CD4-positive, CD25-positive, alpha-beta regulatory T cell (primary cell): ENCODE measurements at places on chromosomes 7 and 10. TPM values are rescaled to one million over a fixed set of nuclear protein-coding genes. Genes with fewer than 3 reads are reported as not detected.

- no peaks in the 10 kb centered on the region for H3K4me1 ChIP-seq
- no peaks in the 10 kb centered on the region for H3K27me3 ChIP-seq
- H3K4me3 ChIP-seq = no peak overlapping the region
- no peak overlapping the region for H3K27ac ChIP-seq
Measured at GRCh38 chr10:130513686-130514476, 377.7 kb downstream of the GLRX3 start.

The SOSTDC1 gene
- total RNA-seq = not detected

The UTF1 gene
- total RNA-seq = not detected

- H3K27me3 ChIP-seq = no peaks in the 10 kb centered on the region
- no peaks in the 10 kb centered on the region for H3K36me3 ChIP-seq
- no peak for DNase-seq
- H3K4me1 ChIP-seq = no peaks in the 10 kb centered on the region
- H3K27ac ChIP-seq = no peak overlapping the region
Measured at GRCh38 chr7:6205971-6206660, 66.3 kb downstream of the CYTH3 start.

GRCh38 chr7:157310676-157311185 lies 26.1 kb upstream of the DNAJB6 start:
- DNase-seq = no peak
- H3K36me3 ChIP-seq = no peaks in the 10 kb centered on the region
- H3K27ac ChIP-seq = no peak overlapping the region
- no peak overlapping the region for H3K4me3 ChIP-seq

- H3K27ac ChIP-seq = no peak overlapping the region
- DNase-seq = no peak
- H3K4me3 ChIP-seq = no peak overlapping the region
- no peaks in the 10 kb centered on the region for H3K36me3 ChIP-seq
Measured at GRCh38 chr7:14834456-14834855, 68.1 kb downstream of the DGKB start.

The ARMC3 gene
- 1.4 TPM for total RNA-seq

DNA sequence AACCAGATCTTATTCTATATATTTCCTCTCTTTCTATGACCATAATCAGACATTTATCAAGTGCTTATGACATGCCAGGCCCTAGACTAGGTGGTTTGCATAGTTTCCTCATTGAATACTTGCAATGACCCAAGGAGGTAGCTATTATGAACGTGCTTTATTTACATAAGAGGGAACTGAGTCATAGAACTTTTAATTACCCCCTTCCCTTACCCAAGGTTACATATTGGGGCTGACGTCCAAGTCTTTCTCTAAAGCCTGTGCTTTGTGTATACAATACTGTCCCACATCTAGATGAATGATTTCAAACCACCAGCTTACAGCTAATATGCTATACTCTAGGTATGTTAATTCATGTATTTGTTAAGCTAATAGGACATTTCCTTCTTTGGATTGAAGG lies 91.9 kb upstream of the NPY start:
- no peak overlapping the region for H3K27ac ChIP-seq
- H3K4me1 ChIP-seq = no peaks in the 10 kb centered on the region
- DNase-seq = no peak
- no peaks in the 10 kb centered on the region for H3K36me3 ChIP-seq
- H3K4me3 ChIP-seq = no peak overlapping the region
- peaks cover 3% of the 10 kb centered on the region for H3K27me3 ChIP-seq

The HOGA1 gene
- not detected for total RNA-seq

GRCh38 chr10:43640603-43641002 lies 8.1 kb downstream of the ZNF32 start:
- no peak overlapping the region for H3K4me3 ChIP-seq
- H3K27ac ChIP-seq = no peak overlapping the region
- DNase-seq = no peak
- H3K4me1 ChIP-seq = no peaks in the 10 kb centered on the region
- H3K27me3 ChIP-seq = no peaks in the 10 kb centered on the region

GRCh38 chr10:44828508-44829142 lies 82.5 kb upstream of the TMEM72 start:
- no peaks in the 10 kb centered on the region for H3K4me1 ChIP-seq
- no peak overlapping the region for H3K27ac ChIP-seq
- H3K27me3 ChIP-seq = no peaks in the 10 kb centered on the region
- no peak overlapping the region for H3K4me3 ChIP-seq
- no peak for DNase-seq

DNA sequence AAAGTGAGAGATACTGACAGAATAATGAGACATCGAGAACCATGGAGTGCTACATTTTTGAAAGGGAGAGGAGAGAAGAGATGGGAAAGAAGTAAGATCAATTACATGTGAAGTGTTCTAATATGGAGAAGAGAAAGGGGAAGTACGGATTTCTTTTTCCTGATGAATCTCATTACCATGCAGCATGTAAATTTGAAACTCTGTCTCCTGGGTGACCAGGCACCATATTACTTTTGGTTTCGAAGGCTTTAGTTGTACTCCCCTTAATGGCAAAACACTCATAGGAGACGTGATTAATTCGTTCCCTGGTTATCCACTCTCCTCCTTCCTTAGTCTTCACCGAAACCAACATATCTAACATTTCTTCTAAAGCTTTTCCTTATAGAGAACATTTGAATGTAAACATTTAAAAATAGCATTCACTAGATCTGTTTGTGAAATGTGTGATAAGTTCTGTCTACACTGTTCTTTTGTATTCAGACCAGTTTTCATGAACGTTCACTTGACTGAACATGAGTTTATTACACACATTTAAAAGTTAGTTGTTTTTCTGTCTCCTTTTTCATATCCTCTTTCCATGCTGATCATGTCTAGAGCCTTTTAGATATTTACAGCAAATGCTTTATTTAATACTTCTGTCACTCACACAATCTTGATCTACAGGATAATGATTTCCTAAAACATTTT lies 80.2 kb upstream of the MSRB2 start:
- no peaks in the 10 kb centered on the region for H3K36me3 ChIP-seq
- no peak overlapping the region for H3K4me3 ChIP-seq
- peaks cover 2% of the 10 kb centered on the region for H3K27me3 ChIP-seq
- no peak overlapping the region for H3K27ac ChIP-seq

- no peak overlapping the region for H3K4me3 ChIP-seq
- H3K27ac ChIP-seq = no peak overlapping the region
Measured at GRCh38 chr7:77950548-77950947, 152.0 kb downstream of the PHTF2 start.

DNA sequence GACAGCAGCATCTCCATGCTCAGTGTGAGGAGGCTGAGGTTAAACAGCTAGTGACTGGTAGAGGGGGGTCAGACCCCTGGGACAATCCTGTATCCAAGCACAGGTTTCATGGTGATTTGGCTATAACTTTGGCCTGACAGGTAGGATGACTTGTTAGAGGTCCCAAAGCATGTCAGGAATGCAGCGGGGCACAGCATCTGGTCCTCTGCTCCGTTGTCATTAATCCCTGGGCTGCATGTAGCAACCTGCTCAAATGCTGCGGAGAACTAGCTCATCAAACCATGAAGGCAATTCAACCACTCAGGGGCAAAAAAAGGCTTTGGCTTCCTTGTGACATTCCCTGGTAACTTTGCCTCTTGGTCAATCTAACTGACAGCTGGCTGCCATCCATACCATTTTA lies 26.8 kb downstream of the WNT2 start:
- H3K4me3 ChIP-seq = no peak overlapping the region
- no peaks in the 10 kb centered on the region for H3K4me1 ChIP-seq
- no peaks in the 10 kb centered on the region for H3K27me3 ChIP-seq
- H3K27ac ChIP-seq = no peak overlapping the region
- no peaks in the 10 kb centered on the region for H3K36me3 ChIP-seq
- no peak for DNase-seq

- no peaks in the 10 kb centered on the region for H3K36me3 ChIP-seq
- DNase-seq = no peak
- H3K27ac ChIP-seq = no peak overlapping the region
- no peak overlapping the region for H3K4me3 ChIP-seq
Measured at GRCh38 chr7:107882766-107883165, 8.2 kb upstream of the DLD start.

- H3K4me3 ChIP-seq = no peak overlapping the region
- no peaks in the 10 kb centered on the region for H3K4me1 ChIP-seq
- H3K36me3 ChIP-seq = no peaks in the 10 kb centered on the region
- H3K27ac ChIP-seq = no peak overlapping the region
- DNase-seq = no peak
Measured at GRCh38 chr7:85829817-85830432, 643.1 kb upstream of the SEMA3D start.

GRCh38 chr10:8225187-8225586 lies 170.7 kb downstream of the GATA3 start:
- H3K27ac ChIP-seq = no peak overlapping the region
- H3K4me1 ChIP-seq = peaks cover 7% of the 10 kb centered on the region
- DNase-seq = no peak
- H3K4me3 ChIP-seq = no peak overlapping the region

- H3K27me3 ChIP-seq = no peaks in the 10 kb centered on the region
- H3K27ac ChIP-seq = no peak overlapping the region
- H3K4me3 ChIP-seq = no peak overlapping the region
Measured at GRCh38 chr10:3445648-3446047, 273.1 kb upstream of the PITRM1 start.

- no peak overlapping the region for H3K27ac ChIP-seq
- DNase-seq = no peak
- H3K4me3 ChIP-seq = no peak overlapping the region
- H3K27me3 ChIP-seq = no peaks in the 10 kb centered on the region
- no peaks in the 10 kb centered on the region for H3K36me3 ChIP-seq
Measured at GRCh38 chr10:95300022-95300539, 9.3 kb upstream of the PDLIM1 start.

The ITGA8 gene
- total RNA-seq = not detected

GRCh38 chr10:122033224-122033926 lies 44.4 kb downstream of the TACC2 start:
- no peak overlapping the region for H3K27ac ChIP-seq
- H3K27me3 ChIP-seq = no peaks in the 10 kb centered on the region
- no peak for DNase-seq
- no peaks in the 10 kb centered on the region for H3K36me3 ChIP-seq

- no peaks in the 10 kb centered on the region for H3K27me3 ChIP-seq
- no peak for DNase-seq
- no peak overlapping the region for H3K4me3 ChIP-seq
- H3K36me3 ChIP-seq = peaks cover 11% of the 10 kb centered on the region
- H3K4me1 ChIP-seq = no peaks in the 10 kb centered on the region
Measured at GRCh38 chr10:6006991-6007390, 29.6 kb upstream of the IL15RA start.

The ACHE gene
- 0.20 TPM for total RNA-seq

DNA sequence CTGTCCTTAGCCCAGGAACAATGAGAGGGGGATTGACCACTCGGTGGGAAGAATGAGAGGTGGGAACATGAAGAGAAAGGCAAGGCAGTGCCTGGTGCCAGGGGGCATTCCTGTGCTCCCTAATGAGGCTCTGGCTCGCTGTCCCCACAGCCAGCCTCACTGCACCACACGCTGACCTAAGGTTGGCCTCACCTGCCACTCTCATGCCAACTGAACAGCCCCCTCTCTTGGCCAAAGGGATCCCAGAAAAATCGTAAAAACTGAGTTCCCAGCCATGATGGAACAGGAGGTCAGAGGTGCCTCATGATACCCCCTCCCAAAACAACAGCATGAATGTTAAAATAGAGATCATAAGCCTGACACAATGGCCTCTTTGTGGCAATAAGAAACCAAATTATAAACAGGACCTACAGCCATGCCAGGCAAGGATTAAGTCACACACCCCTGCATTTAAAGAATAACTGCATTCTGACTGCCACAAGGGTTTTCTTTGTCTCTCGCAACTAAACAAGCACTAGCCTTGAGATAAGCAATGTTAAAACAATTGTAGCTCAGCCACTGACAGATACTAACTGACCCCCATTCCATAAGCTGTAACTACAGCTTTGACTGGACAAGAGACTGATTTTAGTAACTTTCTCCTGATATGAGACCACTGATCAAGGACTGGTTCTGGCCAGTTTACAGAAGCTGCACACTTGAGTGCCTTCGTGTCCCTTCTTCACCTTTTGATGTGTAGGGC lies 149.2 kb downstream of the SH2D4B start:
- DNase-seq = no peak
- peaks cover 2% of the 10 kb centered on the region for H3K27me3 ChIP-seq
- no peak overlapping the region for H3K27ac ChIP-seq

GRCh38 chr7:77184990-77185389 lies 14.6 kb downstream of the FGL2 start:
- H3K36me3 ChIP-seq = no peaks in the 10 kb centered on the region
- no peaks in the 10 kb centered on the region for H3K4me1 ChIP-seq
- H3K27me3 ChIP-seq = no peaks in the 10 kb centered on the region
- no peak for DNase-seq

DNA sequence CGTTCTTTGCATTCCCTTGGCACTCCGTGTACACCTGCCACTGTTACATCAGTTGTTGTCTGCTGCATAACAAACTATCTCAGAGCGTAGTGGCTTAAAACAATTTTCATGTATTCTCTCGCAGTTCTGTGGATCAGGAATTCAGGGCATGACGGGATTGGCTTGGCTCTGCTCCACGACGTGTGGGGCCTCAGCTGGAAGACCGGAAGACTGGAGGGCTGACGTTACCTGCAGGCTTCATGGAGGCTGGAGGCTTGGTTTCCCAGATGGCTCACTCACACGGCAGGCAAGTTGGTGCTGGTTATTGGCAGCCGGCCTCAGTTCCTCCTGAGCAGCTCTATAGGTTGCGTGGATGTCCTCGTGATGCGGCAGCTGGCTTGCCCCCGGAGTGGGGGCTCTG lies 25.5 kb downstream of the NYAP1 start:
- no peaks in the 10 kb centered on the region for H3K4me1 ChIP-seq
- H3K4me3 ChIP-seq = no peak overlapping the region
- no peak for DNase-seq
- no peaks in the 10 kb centered on the region for H3K36me3 ChIP-seq

The TFR2 gene
- 8.0 TPM for total RNA-seq

The LRRD1 gene
- total RNA-seq = 0.44 TPM

DNA sequence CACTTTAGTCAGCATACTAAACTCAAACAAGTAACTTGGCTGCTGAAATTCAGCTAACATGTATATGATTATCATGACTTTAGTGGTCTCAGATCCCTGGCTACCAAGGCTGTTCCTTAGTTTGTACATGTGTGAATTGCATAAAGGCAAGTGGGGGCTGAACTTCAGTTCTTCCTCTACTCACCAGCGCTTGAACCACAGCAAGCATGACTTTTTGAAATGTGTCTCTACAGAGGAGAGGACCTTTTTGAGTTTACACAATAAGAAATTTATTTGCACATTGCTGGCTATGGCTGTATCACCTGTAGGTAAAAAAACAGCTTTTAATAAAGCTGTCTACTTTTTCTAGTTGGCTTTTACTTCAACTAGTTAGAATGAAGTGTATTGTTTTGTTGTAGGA lies 48.8 kb downstream of the MDFIC start:
- DNase-seq = no peak
- H3K27ac ChIP-seq = peak overlapping the region; percentile 18
- H3K27me3 ChIP-seq = no peaks in the 10 kb centered on the region
- peaks cover 32% of the 10 kb centered on the region for H3K4me1 ChIP-seq
- H3K36me3 ChIP-seq = no peaks in the 10 kb centered on the region

DNA sequence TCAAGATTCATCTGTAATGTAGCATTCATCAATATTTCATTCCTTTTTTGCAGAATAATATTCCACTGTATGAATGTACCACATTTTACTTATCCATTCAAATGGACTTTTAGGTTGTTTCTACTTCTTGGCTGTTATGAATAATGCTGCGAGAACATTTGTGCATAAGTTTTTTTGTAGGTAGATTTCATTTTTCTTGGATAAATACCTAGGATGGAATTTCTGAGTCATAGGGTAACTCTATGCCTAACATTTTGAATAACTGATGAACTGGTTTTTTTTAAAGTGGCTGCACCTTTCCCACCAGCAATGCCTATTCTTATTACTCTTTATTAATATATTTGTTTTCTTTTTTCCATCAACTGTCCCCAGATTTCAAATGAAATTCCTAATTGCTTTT lies 9.1 kb upstream of the XPNPEP1 start:
- H3K27ac ChIP-seq = no peak overlapping the region
- no peaks in the 10 kb centered on the region for H3K36me3 ChIP-seq
- no peaks in the 10 kb centered on the region for H3K27me3 ChIP-seq
